ENCODE measurements at places on chromosomes 4 and X.
A peak's percentile ranks its signal among the peaks of the same experiment; 100 is the strongest.

DNA sequence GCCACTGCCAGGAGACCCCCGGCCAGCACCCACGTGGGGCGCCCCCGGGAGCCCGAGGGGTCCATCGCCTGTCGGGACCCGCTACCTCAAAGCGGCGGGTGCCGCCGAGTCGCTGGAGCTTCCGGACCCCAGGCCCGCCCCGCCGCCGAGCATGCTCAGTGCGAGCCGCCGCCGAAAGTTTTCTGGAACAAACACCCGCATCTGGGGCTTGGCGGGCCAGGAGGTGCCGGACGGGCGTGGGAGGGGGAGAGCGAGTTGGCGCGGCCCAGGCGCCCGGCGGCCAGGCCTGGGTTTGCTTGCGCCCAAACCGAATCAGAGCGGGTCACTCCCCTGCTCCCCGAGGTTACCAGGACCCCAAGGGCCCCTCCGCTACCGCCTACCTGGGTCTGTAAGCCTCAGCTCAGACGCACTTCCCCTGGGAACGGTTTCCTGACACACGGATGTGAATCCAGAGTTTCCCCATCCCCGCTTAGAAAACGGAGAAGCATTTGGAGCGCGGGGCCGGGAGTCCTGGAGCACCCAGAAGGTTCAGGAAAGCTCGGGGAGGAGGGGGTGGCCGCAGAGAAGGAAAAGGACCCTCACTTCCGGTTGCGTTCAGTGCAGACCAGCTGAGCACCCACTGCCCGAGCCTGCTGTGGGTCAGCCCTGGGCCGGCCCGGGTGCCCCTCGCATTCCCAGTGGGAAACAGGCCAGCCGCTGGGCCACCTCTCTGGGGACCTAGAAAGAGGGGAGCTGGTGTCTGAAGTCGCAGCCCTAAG, at the start of gene EVC2:
EVC2 (minus strand) TSS at position 111 of the 758 bp plus-strand sequence; CDS start at position 65, 46 bp downstream.
- peak; percentile 17 for DNase-seq

GRCh38 chrX:147476008-147476407, 435.7 kb upstream of the FMR1 start:
- peak; percentile 1 for DNase-seq

DNA sequence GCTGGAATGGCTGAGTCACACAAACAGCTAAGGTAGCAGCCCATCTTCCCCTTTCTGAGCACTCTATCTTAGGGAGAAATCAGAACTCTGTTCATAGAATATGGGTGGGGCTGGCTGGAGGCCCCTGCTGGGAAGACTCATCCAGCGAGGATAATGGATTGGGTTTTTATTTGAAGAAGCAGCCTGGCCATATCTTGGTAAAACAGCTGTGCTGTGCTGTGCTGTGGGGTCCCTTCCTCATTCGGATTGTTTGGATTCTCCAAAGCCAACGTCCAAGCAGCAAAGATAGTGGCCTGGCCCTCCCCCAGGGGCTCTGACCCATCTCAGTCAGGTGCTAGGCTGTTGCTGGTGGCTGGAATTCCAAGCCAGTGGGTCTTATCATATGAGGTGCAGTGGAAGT, 63.8 kb downstream of the ZNF718 start:
- DNase-seq, result no peak

DNA sequence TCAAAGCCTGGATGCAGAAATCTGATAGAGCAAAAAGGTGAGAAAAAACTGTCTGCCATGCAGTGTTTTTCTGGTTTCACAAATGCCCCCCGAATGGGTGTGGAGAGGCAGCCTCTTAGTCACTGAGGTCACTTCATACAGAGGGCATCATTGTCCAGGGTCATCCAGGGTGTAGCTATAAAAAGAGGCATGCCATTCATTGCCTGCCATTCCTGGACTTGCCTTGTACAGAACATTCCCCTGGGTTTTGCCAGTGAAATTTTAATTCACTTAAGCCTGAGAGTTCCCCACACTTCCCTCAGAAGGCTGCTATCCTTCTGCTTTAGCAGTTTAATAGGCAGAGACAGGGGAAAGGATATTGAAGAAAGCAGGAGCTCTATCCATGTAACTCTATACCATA, 230.3 kb downstream of the UNC5C start:
- DNase-seq, result peak; percentile 4

- DNase-seq, result no peak
Observed at GRCh38 chrX:46642145-46642544, 68.6 kb downstream of the CHST7 start.

GRCh38 chr4:9898596-9899305, 117.3 kb downstream of the DRD5 start:
- peak; percentile 58 for DNase-seq

Data from kidney glomerular epithelial cell (primary cell).